ENCODE measurements at places on chromosomes 1 and 21. TPM values are rescaled to one million over a fixed set of nuclear protein-coding genes. Genes with fewer than 3 reads are reported as not detected.

TOE1 gene
- total RNA-seq: 42.3 TPM

LRRC71 gene
- total RNA-seq: not detected

GPR37L1 gene
- not detected for total RNA-seq

OTUD7B gene
- 18.5 TPM for total RNA-seq

RCAN3 gene
- 67.5 TPM for total RNA-seq

KCNE2 gene
- total RNA-seq: not detected

TRIM67 gene
- total RNA-seq: not detected

PFDN2 gene
- 108 TPM for total RNA-seq

LCK gene
- 220 TPM for total RNA-seq

ZBTB37 gene
- total RNA-seq: 7.9 TPM

SPATA45 gene
- not detected for total RNA-seq

LCE6A gene
- not detected for total RNA-seq

ASAP3 gene
- 0.57 TPM for total RNA-seq

HTR6 gene
- total RNA-seq: 1.1 TPM

GJA9 gene
- not detected for total RNA-seq

GUK1 gene
- total RNA-seq: 196 TPM

LYSMD1 gene
- total RNA-seq: 4.3 TPM

OR2L13 gene
- not detected for total RNA-seq

RGS16 gene
- 30.6 TPM for total RNA-seq

FAM72C gene
- total RNA-seq: 25.5 TPM

LMOD1 gene
- total RNA-seq: not detected

NR5A2 gene
- total RNA-seq: not detected

MPL gene
- total RNA-seq: not detected

FAM167B gene
- total RNA-seq: 0.72 TPM

GJA5 gene
- not detected for total RNA-seq

ADAMTS4 gene
- 0.40 TPM for total RNA-seq

G0S2 gene
- total RNA-seq: 22.8 TPM

LIN28A gene
- total RNA-seq: not detected

WNT2B gene
- total RNA-seq: 0.11 TPM

ZBED6 gene
- 19.3 TPM for total RNA-seq

SYCP1 gene
- not detected for total RNA-seq

KIF21B gene
- 62.8 TPM for total RNA-seq

SAMD11 gene
- total RNA-seq: not detected

HCRTR1 gene
- total RNA-seq: not detected

S100A12 gene
- total RNA-seq: not detected

FCAMR gene
- total RNA-seq: not detected

FNDC10 gene
- 1.9 TPM for total RNA-seq

KCNJ9 gene
- 0.05 TPM for total RNA-seq

XKR8 gene
- total RNA-seq: 4.2 TPM

All from activated CD4-positive, alpha-beta T cell treated with anti-CD3 and anti-CD28 coated beads for 36 hours (primary cell).